ENCODE measurements at places on chromosomes 4 and X. TPM values are rescaled to one million over a fixed set of nuclear protein-coding genes. Genes with fewer than 3 reads are reported as not detected.

Gene TBCK
- total RNA-seq = 19.0 TPM

Gene LDB2
- total RNA-seq = not detected

Gene CXCL13
- total RNA-seq = not detected

GRCh38 chr4:182242787-182243186, 415 bp upstream of the TENM3 start:
- no peak for DNase-seq

- DNase-seq = no peak
These were observed 36.9 kb downstream of the RELL1 start for GRCh38 chr4:37649268-37649667.

Measured in NCI-H460 (cell line).